AG20443 (cell line): ENCODE measurements at places on chromosomes 5 and 9.

- DNase-seq: no peak
These were observed 114.9 kb upstream of the PRLR start for GRCh38 chr5:35345222-35345621.

- DNase-seq: no peak
These were observed 105.6 kb downstream of the PSD2 start for GRCh38 chr5:139901251-139901575.

DNA sequence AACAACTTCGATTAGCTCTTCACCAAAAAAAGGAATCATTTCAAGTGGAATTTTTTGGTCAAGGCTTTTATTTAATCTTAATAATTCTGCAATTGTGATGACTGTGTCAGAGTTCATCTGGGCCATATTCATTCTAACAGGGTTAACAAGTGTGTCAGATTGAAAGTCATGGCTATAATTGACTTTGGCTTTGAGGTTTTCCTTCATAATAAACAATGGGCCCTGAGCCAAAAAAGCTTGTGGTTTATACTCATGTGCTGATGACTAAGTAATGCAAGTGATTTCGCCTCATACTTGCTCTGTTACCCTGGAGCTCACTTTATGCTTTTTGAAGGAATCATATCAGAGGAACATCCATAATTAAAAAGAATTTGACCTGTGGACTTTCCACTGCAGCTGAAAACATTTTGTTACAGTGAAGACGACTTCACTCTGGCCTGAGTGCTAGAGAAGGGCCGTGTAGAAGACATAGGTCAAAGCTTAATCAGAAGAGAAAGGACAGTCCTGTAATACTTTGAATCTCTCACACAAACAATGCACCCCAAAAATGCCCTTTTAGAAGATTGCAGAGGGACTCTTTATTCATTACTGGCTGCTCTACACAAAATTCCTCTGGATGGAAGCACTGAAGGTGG lies 101.7 kb downstream of the GDNF start:
- DNase-seq: peak; percentile 52

- no peak for DNase-seq
These were observed 215.1 kb downstream of the C9orf50 start for GRCh38 chr9:129405827-129406213.

DNA sequence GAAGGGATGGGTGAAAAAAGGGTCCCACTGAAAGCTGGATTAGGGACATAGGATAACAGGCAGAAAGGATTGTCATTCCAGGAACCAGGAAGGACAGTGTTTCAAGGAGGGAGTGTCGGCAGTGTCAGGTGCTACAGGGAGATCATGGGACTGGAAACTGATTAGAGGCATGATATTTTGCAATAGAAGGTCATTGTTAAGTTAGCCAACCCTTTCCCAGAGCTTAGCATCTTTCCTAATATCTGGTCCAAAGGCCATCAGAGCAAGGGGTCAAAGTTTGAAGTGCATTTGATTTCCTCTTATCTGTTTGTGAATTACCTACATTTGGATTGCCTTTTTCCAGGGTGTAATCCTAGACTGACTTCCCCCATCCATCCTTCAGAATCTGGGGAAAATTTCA lies 91.3 kb downstream of the DOCK2 start:
- DNase-seq: no peak

- DNase-seq: no peak
These were observed 44.6 kb upstream of the FCN1 start for GRCh38 chr9:134962065-134962972.

DNA sequence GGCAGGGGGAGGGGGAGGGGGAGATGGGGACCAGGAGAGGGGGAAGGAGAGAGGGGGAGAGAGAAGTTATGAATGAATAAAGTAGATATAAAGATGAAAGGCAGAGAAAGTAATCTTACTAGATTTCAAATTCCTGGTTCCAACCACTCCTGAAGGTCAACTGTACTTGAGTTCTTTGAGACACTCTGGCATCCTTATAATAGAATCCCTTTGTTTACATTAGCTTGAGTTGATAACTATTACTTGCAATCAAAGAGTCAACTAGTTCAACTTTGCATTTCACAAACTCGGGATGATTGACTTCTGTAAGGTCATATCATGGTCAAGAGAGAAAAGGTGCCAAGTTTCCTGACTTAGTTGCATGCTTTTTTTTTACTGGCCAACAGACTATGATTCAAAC lies 42.2 kb downstream of the BAAT start:
- DNase-seq: no peak

GRCh38 chr9:137348769-137349470 lies 46.8 kb upstream of the NRARP start:
- no peak for DNase-seq

- DNase-seq: peak; percentile 61
These were observed 22.5 kb downstream of the APBA1 start for GRCh38 chr9:69649566-69650250.

DNA sequence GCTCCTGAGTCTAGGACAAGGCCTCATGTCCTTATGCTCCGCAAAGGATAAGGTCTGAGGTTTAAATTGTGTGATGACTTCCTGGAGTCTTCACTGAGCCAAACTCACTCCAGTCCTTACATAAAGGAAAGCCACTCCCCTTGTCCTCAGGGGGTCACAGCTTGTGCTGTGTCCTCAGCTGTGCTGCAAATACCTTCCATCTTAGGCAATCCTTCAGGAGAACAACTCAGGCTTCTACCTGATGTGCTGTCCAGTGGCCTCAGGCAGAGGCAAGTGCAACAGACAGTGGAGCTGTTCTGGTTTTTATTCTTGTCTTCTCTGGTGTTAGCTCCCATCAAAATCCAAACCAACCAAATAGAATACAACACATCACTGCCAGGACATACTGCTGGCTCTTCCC lies 151.5 kb downstream of the TAF11L14 start:
- DNase-seq: no peak

DNA sequence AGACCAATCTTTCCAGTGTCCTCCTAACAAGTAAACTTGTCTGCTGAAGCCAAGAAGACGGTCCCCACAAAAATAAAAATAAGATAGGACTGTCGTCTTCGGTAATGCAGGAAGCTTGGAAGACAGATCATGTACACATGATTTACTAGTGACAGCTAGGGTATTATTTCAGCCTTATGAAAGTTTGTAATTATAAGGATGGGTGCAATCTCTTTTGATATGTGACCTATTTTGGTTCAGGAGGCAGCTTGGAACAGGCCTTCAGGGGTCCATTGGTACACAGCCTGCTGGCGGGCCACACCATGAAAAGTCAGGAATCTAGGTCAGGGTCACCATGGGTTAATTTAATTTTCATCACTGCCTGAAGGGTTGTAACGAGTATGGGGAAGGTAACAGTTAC lies 13.7 kb upstream of the MEIKIN start:
- no peak for DNase-seq

- no peak for DNase-seq
These were observed 78.9 kb upstream of the LRRC70 start for GRCh38 chr5:62499756-62500155.
